ENCODE measurements at places on chromosomes 5 and 9. TPM values are rescaled to one million over a fixed set of nuclear protein-coding genes. Genes with fewer than 3 reads are reported as not detected.

- no peak for DNase-seq
These were observed 80.7 kb downstream of the OTULIN start for GRCh38 chr5:14745188-14745563.

DNA sequence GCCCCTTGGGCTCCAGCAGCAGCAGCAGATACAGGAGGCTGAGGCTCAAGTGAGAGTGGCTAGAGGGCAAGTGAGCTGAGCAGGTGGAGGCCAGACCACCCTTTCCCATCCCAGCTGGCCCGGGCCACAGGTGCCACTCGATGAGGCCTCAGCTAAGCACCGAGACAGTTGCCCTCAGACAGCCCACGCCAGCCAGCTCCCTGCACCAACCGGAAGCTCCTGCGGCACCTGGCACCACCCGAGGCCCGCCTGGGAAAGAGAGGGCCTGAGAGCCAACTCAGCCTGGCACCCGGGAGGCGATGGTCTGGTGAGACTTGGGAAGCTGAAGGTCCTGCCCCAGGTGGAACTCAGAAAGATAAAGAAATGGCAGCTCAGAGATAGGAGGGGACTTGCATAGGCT, 28.3 kb upstream of the TTLL11 start:
- no peak for DNase-seq

- DNase-seq, result no peak
These were observed 31.0 kb downstream of the DOCK2 start for GRCh38 chr5:169667896-169668674.

- peak; percentile 76 for DNase-seq
These were observed 77.4 kb downstream of the ZNF618 start for GRCh38 chr9:113953531-113953930.

- DNase-seq, result no peak
These were observed 461.0 kb downstream of the GADD45G start for GRCh38 chr9:90065851-90066250.

GRCh38 chr9:96721731-96722429, 56.0 kb downstream of the ZNF510 start:
- no peak for DNase-seq

Gene ANKRD18B
- total RNA-seq, result 0.93 TPM

Gene FPGS
- total RNA-seq, result 91.9 TPM

Data from glomerular endothelial cell (primary cell).